ENCODE measurements at places on chromosomes 4 and X. TPM values are rescaled to one million over a fixed set of nuclear protein-coding genes. Genes with fewer than 3 reads are reported as not detected.
A peak's percentile ranks its signal among the peaks of the same experiment; 100 is the strongest.

TMEM150C gene
- 14.2 TPM for total RNA-seq

ADAM29 gene
- total RNA-seq: not detected

DNA sequence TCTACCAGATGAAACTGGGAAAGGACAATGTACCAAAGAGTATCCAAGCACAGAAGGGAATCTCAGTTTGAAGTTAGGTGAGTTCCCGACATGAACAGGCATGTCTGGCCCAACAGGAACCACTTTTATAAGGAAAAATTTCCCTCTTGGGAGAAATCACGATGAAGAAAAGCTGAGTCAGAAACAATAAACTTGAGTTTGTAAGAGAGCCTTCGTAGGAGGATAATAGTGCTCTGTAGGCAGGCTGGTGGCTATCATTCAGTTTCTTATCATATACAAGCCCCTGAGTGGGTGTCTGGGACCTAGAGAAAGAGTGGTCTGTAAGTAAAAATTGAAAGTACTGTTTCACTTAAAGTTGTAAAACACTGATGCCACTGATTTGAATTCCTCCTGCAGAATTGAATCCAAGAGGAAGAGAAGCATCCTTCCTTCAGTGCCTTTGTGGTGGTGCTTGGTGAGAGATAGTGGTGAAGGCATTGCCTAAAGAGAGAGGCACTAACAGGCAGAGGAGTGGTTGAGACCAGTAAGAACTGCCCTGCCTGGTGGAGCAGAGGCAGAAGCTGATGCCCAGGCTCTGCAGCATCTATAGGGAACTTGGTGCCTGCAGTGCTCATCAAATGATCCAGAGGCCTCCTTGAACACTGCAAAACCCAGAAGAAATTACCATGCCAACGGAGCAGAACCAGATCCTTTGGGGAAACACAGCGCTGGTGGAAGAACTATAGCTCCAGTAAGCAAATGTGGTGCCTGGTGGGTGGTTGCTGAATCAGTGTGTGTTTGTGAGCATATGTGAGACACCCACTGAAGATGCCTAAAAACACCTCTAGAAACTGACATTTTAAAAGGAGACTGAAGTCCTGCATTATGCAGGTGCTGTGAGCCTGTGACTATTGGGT lies 31.7 kb upstream of the METAP1 start:
- H3K4me1 ChIP-seq: no peaks in the 10 kb centered on the region
- no peaks in the 10 kb centered on the region for H3K27me3 ChIP-seq
- no peak overlapping the region for H3K27ac ChIP-seq
- H3K4me3 ChIP-seq: no peak overlapping the region

- peak overlapping the region; percentile 67 for H3K27ac ChIP-seq
- peak overlapping the region; percentile 60 for H3K4me3 ChIP-seq
- H3K4me1 ChIP-seq: no peaks in the 10 kb centered on the region
- H3K27me3 ChIP-seq: no peaks in the 10 kb centered on the region
- no peak for DNase-seq
- H3K36me3 ChIP-seq: no peaks in the 10 kb centered on the region
Measured at GRCh38 chr4:151407466-151408379, 1.3 kb upstream of the FHIP1A start.

- no peak overlapping the region for H3K4me3 ChIP-seq
- no peak overlapping the region for H3K27ac ChIP-seq
- H3K27me3 ChIP-seq: no peaks in the 10 kb centered on the region
- no peaks in the 10 kb centered on the region for H3K36me3 ChIP-seq
- no peak for DNase-seq
- H3K4me1 ChIP-seq: peaks cover 5% of the 10 kb centered on the region
Measured at GRCh38 chr4:173769568-173769967, 239.5 kb upstream of the HAND2 start.

Measured in right atrium auricular region (tissue), 2 donors.